Esophagus muscularis mucosa (tissue), 4 donors: ENCODE measurements at places on chromosomes 1 and 21. TPM values are rescaled to one million over a fixed set of nuclear protein-coding genes. Genes with fewer than 3 reads are reported as not detected.

RNU1-2 gene
- under 0.01 TPM for total RNA-seq

- H3K4me1 ChIP-seq, result peaks cover 14% of the 10 kb centered on the region
- no peaks in the 10 kb centered on the region for H3K36me3 ChIP-seq
- no peak for DNase-seq
Measured at GRCh38 chr1:46533179-46533864, 18.1 kb downstream of the KNCN start.

- peaks cover 48% of the 10 kb centered on the region for H3K4me1 ChIP-seq
- H3K27ac ChIP-seq, result peak within 1 kb of the TSS; percentile 99
- peak; percentile 93 for DNase-seq
- H3K27me3 ChIP-seq, result no peaks in the 10 kb centered on the region
Measured at GRCh38 chr1:35930593-35931445, at the start of gene AGO3. TSS of gene AGO3 (plus strand) at chr1:35931105. CDS start at chr1:35931427, 322 bp downstream.

DNA sequence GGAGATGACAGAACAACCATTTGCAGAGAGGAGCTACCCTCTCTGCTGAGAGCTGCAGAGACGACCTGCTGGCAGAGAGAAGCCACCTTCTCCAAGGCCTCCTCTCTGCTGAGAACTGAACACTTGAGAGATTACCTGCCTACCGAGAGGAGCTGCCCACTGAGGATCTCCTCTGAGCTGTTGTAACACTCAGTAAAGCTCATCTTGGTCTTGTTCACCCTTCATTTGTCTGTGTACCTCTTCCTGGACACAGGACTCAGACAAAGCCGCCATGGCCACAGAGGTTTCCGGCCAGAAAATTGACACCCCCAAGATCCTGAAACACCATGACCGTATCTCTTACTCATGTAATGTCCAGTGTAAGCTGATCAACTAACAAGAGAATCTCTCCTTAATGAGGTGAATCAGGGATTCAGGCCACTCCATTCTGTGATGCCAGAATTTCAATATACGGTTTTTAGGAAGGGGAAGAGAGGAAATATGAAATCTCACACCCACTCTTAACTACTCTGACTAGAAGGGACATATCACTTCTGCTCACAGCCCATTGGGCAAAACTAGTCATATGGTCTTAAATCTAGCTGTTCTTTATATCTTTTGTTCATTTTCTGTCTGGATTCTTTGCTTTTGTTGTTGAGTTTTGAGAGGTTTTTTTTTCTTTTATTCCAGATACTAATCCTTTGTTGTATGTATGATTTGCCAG lies 83.8 kb downstream of the RHOU start:
- peaks cover 5% of the 10 kb centered on the region for H3K4me1 ChIP-seq
- H3K36me3 ChIP-seq, result no peaks in the 10 kb centered on the region
- H3K27ac ChIP-seq, result no peak overlapping the region
- H3K4me3 ChIP-seq, result no peak overlapping the region
- H3K27me3 ChIP-seq, result no peaks in the 10 kb centered on the region

- peaks cover 28% of the 10 kb centered on the region for H3K4me1 ChIP-seq
- no peaks in the 10 kb centered on the region for H3K27me3 ChIP-seq
- no peak overlapping the region for H3K27ac ChIP-seq
- no peak overlapping the region for H3K4me3 ChIP-seq
- DNase-seq, result no peak
- H3K36me3 ChIP-seq, result peaks cover 38% of the 10 kb centered on the region
Measured at GRCh38 chr1:36453051-36453450, 2.8 kb upstream of the OSCP1 start.
